GM04503 (cell line): ENCODE measurements at places on chromosomes 5 and 9.

DNA sequence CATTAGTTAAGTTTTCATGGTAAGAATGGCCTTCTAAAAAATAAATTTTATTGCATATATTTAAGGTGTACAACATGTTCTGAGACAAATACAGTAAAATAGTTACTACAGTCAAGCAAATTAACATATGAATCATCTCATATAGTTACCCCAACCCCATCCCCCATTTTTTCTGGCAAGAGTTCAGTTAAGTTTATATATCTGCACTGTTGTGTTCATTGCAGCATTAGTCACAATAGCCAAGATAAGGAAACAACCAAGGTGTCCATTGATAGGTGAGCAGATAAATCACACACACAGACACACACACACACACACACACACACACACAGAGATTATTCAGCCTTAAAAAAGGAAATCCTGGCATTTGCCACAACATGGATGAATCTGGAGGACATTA, 37.2 kb upstream of the OTULIN start:
- no peak for DNase-seq

DNA sequence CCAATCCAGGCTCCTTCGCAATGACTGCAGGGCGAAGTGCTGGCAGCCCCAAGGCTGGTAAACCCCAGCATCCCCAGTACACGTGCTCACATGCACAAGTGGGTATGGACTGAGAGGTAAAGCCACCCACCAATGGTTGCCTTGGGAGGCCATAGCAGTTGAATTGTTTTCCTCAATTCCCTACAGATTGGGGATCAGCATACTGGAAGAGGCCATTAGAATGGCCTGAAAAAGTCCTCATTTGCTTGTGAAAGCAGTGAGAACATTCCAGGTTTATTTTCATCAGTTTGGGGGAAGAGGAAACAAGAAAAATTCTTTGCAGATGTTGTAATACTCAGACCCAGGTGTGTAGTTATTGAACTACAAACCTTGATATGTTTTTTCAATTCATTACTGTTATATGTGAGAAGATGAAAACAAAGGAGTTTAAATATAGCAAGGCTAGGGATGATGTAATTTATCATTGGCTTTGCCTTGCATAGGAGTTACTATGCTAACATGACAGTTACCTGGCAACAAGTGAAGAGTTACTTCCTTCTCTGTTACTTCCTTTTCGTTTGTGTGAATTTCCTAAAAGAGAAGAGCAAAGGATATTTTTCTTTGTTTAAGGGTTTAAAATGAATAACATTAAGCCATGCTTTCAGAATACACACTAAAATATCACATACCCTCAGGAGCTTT, 36.4 kb downstream of the MTMR12 start:
- DNase-seq, result no peak

- no peak for DNase-seq
Measured at GRCh38 chr5:28703651-28704260, 1665.4 kb upstream of the CDH9 start.

DNA sequence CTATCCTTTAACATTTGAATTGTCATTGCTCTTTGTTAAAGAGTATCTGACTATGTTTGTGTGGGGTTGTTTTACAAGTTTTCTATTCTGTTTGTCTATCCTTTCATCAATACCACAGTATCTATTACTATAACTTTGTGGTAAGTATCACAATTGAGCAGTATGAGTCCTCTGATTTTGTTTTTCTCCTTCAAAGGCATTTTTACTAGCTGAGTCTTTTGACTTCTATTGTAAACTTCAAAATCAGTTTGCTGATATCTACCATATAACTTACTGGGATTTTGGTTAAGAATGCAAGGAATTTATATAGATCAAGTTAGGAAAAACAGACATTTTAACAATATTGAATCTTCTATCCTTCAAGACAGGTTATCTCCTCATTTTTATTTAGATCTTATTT, 789.8 kb upstream of the PTPRD start:
- no peak for DNase-seq

- peak; percentile 91 for DNase-seq
Measured at GRCh38 chr5:14450018-14450524, 131.5 kb upstream of the OTULINL start.

DNA sequence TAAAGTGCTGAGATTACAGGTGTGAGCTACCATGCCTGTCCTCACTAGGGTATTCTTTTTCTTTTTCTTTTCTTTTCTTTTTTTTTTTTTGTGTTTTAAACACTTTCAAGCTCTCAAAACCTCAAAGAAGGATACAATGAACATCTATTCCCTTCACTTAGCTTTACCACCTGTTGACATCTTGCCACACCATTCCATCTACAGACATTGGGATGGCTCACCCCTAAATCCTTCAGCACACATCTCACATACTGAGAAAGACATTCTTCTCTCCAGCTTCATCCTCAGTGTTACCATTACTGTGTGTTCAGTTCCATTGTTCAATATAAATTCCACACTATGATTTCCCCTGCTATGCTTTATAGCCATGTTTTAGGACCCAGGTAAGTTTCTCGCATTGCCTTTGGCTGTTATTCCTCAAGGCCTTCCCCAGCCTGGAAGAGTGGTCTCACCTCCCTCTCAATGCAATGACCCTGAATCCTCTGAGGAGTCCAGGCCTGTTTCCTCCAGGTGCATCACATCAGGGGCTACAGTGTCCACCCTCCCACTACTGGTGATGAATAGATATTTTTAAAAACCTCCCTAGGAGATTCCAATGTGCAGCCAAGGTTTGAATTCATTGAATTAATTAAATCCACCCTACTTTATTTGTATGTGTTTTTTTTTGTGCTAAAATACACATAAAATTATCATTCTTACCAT, 16.7 kb downstream of the IQGAP2 start:
- DNase-seq, result no peak

- no peak for DNase-seq
Measured at GRCh38 chr5:82358457-82358856, 80.3 kb upstream of the RPS23 start.

DNA sequence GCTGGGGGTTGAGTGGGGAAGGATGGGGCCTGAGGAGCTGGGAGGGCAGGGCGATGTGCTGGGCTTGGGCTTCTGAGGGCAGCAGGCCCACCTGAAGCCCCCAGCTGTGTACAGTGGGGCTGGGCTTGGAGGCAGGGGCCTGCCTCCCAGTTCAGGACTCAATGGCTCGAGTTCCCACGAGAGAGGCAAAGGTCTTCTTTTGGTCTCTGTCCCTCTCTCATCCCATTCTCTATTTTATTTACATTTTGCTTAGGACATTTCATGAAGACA, 180.6 kb downstream of the MACROH2A1 start:
- DNase-seq, result no peak

DNA sequence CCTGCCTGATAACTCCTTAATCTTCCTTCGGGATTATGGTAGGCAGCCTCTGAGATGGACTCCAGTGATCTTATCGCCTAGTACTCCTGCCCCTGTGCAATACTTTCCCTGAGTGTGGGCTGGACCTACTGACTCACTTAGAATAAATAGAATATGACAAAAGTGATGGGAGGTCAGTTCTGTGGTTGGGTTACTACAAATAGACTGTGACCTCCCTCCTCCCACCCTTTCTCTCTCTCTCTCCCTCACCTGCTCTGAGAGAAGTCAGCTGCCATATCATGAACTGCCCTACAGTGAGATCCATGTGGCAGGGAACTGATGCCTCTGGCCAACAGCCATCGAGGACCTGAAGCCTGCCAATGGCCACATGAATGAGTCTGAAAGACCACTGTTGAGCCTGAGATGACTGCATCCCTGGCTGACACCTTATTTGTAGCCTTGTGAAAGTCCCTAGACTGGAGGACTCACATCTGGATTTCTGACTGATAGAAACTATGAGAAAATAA, 31.7 kb downstream of the NRG2 start:
- no peak for DNase-seq

GRCh38 chr5:73312146-73312871, 136.3 kb downstream of the FOXD1 start:
- DNase-seq, result peak; percentile 64

DNA sequence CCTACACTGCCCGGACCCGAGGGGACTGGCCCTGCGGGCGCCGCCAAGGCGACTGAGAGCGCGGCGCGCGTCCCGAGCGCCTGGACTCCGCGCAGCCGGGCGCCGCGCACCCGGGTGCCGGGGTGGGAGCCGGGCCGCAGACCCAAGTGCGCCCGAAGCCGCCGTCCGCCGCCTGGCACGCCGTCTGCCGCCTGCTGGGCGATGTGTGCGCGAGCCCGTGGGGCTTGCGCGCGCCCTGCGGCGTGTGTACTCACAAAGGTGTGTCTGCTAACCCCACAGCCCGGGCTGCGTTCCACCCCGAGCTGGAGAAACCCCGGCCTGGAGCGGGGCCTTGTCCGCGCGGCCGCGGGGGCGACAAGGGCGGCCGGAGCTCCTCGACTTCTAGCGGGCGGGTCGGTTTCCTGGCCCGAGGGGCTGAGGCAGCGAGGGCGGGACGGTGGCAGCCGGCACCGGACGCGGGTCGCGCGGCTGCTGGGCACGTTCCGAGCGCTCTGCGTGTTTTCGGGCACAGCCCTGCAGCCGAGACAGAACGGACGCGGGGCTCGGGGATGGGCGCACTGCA, 1.1 kb upstream of the ZSWIM6 start:
- DNase-seq, result no peak

DNA sequence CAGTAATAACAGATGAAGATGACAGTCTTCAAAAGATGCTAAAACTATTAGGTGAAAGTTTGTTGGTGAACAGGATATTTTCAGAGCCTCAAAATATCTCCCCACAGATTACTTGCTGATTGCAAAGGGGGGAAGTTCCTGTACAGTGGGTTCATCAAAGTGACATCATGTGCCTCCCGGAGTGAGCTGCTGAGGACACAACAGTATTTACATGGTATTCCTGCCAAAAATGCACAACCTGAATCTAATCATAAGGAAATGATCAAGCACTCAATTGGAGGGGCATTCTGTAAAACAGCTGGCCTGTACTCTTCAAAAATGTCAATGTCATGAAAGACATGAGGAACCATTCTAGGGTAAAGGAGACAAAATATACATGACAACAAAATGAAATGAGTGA, 18.9 kb upstream of the GLIS3 start:
- no peak for DNase-seq

DNA sequence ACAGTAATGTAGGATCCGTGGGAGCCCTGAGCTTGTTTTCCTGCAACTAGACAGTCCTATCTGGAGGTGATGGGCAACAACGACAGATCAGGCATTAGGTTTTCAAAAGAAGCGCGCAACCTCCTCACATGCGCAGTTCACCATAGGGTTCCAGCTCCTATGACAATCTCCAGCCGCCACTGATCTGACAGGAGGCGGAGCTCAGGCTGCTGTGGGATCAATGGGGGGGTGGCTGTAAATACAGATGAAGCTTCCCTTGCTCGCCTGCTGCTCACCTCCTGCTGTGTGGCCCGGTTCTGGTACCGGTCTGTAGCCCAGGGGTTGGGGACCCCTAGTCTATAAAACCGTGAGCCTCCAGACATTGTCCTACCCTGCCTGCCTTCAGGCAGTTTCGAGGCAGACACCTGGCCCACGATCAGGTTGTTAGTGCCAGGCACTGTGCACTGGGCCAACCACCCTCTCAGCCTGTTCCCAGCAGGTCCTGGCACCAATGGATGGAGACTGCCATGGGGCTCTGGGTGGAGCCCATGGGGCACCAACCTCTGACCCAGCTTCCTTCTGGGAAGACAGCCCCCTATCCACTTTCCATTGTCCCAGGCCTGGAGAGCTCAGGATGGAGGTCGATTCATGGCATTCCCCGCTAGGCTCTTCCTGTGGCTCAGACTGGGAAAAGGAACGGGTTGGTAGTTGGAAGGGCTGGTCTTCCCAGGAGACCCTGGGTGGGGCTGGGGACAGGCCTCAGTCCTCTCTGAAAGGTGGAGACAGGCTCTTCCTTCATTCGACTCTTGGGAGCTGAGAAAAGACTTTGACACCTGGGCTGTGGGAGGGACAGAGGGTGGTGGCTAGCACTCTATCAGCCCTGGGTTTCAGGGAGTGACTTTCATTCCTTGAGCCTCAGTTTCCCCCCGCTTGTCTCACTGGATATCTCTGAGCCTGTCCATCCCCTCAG, 1.7 kb downstream of the ENDOG start:
- DNase-seq, result no peak

GRCh38 chr9:137916540-137916939, 39.0 kb downstream of the CACNA1B start:
- no peak for DNase-seq

DNA sequence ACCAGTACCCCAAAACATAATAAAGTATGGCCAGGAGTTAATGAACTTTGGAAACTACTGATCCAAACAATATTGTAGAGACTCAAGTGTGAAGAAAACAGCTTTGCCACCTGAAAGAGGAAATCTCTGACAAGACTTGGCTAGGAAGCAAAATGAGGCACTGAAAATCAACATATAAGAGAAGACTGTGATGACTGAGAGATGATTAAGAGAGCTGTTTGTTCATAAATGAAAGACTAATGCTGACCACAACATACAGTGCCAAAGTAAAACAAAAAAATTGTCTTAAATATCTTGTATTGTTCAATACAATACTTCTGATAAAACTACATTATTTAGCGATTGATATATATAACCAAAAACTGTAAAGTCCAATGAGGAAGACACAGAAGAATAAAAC, 7.2 kb downstream of the RC3H2 start:
- DNase-seq, result no peak

- DNase-seq, result no peak
Measured at GRCh38 chr9:82149501-82149946, 161.0 kb downstream of the SPATA31D1 start.

DNA sequence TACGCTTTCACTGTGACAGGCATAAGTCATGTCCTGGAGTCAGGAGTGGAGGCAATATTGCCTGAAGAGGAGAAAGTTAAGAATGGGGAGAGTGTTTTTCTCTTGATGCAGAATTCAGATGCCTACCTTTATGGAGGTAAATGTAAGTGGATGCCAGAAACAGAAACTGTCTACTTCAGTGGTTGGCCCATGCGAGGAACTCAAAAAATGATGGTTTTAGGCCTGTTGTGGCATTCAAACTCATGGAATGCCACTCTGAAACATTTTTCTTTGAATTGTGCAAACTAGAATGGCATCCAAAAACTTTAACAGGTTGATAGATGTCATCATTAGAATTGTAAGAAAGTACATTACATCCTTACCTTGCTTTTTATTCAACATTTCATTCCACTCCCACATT, 47.7 kb upstream of the NTRK2 start:
- DNase-seq, result no peak

DNA sequence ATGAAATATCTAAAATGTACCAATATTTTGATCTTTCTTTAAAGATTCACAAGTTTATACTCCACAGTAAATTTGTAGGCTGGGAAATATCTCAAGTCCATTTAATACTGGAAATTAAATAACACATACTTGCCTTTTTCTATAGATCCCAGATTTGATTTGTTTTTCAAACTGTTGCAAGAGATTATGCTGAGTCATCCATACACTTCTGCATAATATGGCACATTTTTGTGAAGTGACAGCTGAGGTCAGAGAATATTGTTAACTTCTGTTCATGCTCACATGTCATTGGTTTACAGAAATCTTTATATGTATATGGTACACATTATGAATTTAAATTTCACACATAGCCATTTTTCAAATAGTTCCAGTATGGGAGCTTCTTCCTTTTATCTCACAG, 1066.3 kb upstream of the NUDT12 start:
- DNase-seq, result no peak

DNA sequence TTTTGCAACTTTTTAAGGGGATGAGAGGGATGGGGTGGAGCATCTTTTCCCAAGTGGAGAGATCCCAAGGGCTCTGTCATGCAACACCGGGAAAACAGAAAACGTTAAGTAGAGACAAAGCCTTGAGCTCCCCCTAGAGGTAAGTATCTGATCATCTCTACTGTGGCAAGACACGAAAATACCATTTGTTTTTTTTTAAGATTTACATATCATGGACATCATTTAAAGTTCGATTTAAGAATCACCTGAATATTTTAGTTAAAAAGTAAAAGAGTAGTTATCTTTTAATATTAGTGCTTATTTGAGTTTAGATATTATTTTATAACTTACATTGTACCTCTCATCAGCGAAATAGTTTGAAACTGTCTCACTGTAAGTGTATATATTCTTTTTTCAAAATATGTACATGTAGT, 200.4 kb downstream of the LRRC70 start:
- peak; percentile 20 for DNase-seq
